ENCODE measurements at places on chromosomes 6 and 20.

DNA sequence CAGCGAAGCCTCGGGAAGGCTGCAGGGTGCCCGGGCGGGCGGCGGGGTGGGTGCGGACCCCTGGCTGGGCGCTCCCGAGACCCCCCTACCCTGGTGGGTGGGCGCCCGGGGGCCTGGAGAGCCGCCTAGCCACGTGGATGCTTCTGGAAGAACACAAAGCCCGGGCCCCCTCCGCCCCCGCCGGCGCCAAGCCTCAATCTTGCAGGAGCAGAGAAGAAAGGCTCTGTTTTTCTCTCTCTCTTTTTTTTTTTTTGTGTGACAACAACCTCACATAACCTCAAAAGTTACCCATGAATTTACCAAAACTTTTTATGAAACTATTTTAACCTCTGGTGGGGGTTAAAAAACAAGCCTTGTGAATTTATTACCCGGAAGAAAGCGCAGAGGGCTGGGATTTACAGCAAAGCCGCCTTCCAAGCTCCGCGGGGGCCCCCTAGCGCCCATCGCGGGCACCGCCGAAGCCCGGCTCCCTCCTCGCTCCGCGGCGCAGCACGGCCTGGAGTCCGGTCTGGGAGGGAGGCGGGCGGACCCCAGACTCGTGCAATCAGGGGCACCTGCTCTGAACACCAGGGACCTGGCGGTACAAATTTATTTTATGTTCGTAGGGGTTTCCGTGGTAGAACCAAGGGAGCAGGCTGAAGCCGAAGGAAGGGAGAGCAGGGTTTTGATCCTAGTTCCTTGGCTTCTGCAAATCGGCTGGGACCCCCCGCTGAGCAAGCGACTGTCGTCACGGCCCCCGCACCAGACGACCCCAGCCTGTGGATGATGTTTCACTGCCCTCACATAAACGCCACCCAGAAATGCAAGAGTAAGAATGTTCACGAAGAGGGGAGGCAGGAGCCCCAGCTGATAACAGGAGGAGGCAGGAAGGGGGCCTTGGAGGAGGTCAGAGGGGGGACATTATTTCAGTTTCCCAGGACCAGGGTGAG, 58.9 kb downstream of the ZNF831 start:
- peak; percentile 92 for ATAC-seq

DNA sequence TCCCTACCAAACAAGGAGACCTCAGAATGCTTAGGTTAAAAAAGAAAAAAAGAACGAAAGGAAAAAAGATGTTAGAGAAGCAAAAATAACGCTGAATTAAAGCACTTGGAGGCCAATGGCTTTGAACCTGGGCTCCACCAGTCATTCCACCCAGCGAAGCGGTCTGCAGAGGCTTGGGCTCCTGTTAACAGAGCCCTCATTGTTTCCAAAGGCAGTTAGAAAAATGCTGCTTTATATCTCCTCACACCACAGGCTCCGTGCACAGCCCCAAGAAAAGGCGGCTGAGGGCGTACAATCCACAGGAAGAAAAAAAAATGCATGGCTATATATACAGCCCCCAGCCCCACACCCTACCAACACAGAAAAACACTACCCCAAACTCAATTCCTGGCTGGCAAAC, 255.9 kb downstream of the FOXC1 start:
- ATAC-seq, result no peak

- ATAC-seq, result peak; percentile 42
Measured at GRCh38 chr6:138287144-138287955, 69.1 kb upstream of the PBOV1 start.

GRCh38 chr6:17957498-17957897, 29.9 kb downstream of the KIF13A start:
- peak; percentile 73 for ATAC-seq

GRCh38 chr6:73362358-73362757, at the start of gene KHDC3L:
Gene KHDC3L, plus strand, starts transcription at chr6:73362658. Its CDS starts 72 bp downstream, at chr6:73362730.
- ATAC-seq, result no peak
